ENCODE measurements at places on chromosomes 3 and 15.

- DNase-seq = no peak
These were observed 124.7 kb downstream of the RPL22L1 start for GRCh38 chr3:170745211-170745718.

DNA sequence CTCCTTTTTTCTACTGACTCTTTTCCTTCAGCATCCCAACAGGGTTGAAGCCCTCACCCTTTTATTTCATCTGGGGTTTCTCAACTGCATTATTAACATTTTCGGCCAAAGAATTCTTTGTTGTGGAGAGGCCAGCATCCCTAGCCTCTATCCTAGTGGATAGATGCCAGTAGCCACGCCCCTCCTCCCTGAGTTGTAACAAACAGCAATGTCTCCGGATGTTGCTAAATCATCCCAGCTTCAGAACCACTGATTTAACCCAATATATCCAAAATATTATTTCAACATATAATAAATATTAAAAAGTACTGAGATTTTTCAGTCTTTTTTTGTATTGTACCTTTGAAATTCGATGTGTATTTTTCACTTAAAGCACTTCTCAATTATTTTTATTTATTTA is 2.0 kb upstream of the RNF111 start:
- no peak for DNase-seq

GRCh38 chr3:14323401-14324223 is 78.8 kb upstream of the SLC6A6 start:
- DNase-seq = no peak

- DNase-seq = no peak
These were observed 52.4 kb downstream of the GASK1A start for GRCh38 chr3:43031485-43031884.

DNA sequence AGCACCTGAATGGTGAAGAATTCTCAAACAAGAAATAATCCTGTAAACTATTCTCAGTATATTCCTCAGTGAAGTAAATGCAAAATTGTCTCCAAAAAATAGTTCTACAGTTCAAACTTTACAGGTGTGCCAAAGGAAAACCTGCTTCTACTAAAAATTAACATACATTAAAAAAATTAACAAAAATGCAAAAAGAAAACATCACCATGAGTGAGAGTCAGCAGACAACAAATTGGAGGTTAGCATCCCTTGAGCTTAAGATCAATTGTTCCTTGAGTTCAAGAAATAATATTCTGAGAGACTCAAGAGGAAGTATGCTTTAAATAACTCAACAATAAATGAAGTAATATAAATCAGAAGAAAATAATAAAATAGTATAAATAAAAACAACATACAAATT is 278.4 kb upstream of the MME start:
- DNase-seq = no peak

DNA sequence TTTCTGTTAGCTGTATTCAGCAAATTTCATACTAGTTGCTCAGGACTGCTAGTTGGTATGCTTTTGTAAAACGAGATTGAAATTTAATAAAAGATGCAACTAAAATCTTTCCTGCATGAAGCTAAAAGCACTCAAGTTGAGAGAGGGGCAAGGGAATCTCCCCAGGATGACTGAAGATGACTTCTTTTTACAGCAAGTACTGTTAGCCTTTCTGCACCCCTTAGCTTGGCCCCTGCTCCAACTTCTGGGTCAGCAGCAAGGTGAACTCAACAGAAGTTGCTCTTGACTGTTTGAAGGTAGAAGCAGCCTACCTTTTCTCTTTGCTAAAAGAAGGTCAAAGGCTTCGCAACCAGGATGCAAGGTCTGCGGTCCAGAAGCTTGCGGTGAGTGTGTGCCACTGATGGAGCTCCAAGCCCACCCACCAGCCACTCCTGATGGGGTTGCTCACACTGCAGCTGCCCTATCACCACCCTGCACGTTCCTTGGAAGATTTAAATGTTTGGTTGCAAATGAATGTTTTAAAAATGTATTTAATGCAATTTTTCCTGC is 32.5 kb downstream of the NME9 start:
- no peak for DNase-seq

GRCh38 chr15:91126080-91126479 is 26.0 kb downstream of the SV2B start:
- DNase-seq = no peak

- no peak for DNase-seq
These were observed 140.9 kb downstream of the KCNMB2 start for GRCh38 chr3:178676942-178677790.

Measured in CD4-positive, alpha-beta T cell treated with Interferon alpha-2 for 1 hour (primary cell).